Right cardiac atrium (tissue), 5 donors: ENCODE measurements at places on chromosomes 3 and 15. TPM values are rescaled to one million over a fixed set of nuclear protein-coding genes. Genes with fewer than 3 reads are reported as not detected.

Gene SLITRK3
- 0.29 TPM for polyA plus RNA-seq

Gene ABHD10
- polyA plus RNA-seq = 23.5 TPM

Gene BCL2A1
- 0.41 TPM for polyA plus RNA-seq

Gene SPPL2A
- 33.5 TPM for polyA plus RNA-seq

Gene CYP8B1
- 0.02 TPM for polyA plus RNA-seq

Gene RBPMS2
- polyA plus RNA-seq = 392 TPM

Gene DNAJC17
- polyA plus RNA-seq = 30.6 TPM

- no peak for DNase-seq
These were observed 117.5 kb downstream of the PGPEP1L start for GRCh38 chr15:98889930-98890695.

DNA sequence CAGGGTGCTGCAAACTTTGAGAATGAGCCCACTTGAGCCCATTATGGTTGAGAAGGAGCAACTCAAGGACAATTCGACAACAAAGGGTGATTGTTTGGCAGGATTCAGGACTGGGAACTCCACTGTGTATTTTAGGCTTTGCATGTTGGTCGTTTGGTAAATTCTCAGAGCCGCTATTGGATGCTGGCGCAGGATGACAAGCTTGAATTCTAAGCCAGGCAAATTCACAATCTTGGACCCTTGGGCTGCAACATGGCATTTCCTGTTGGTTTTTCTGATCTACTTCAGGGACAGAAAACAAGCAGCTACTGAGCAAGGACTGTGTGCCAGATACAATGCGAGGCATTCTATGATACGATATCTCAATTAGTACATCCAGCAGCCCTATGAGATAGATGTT is 82.8 kb downstream of the RYR3 start:
- DNase-seq = no peak

DNA sequence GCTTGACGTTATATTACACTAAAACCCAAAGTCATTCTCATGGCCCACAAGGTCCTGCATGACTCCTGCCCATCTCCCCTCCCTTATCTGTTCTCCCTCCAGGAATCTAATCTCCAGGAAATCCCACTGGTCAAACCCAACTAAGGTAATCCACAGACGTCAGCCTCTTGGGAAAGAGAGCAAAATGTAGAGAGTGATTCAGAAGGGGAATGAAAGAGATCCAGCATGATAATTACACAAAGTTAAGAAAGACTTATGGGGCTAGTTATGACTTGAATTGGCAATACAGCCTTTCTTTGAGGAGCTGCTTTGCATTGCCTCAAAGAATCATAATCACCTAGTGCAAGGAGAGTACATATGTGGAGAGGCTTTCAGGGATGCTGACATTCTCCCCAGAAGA is 137.8 kb upstream of the MYRIP start:
- no peak for DNase-seq

GRCh38 chr3:139559541-139559940 is 20.0 kb upstream of the RBP1 start:
- no peak for DNase-seq
